ENCODE measurements at places on chromosomes 11 and 22.

DNA sequence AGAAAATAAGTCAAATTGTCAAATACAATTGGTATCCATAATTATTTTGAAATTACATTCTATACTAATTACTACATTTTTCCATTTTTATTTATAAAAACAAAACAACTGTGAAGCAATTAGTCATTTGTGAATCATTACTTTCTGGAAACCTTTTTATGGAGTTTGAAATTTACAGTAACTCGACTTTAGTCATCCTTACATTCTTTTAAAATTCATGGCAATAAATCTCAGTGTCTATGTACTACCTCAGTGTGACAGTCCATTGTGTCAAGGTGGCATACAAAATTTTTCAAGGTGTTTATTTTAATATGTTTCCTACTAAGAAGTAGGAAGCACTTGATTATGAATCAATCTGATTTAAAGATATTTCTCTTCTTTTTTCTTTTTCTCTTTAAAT lies 1949.4 kb upstream of the RAG2 start:
- DNase-seq, result no peak

GRCh38 chr22:26295563-26296126 lies 126.4 kb downstream of the SEZ6L start:
- no peak for DNase-seq

GRCh38 chr11:28834877-28835276 lies 726.7 kb downstream of the METTL15 start:
- DNase-seq, result peak; percentile 66

- DNase-seq, result no peak
Measured at GRCh38 chr11:33742249-33742851, 6.1 kb upstream of the CD59 start.

DNA sequence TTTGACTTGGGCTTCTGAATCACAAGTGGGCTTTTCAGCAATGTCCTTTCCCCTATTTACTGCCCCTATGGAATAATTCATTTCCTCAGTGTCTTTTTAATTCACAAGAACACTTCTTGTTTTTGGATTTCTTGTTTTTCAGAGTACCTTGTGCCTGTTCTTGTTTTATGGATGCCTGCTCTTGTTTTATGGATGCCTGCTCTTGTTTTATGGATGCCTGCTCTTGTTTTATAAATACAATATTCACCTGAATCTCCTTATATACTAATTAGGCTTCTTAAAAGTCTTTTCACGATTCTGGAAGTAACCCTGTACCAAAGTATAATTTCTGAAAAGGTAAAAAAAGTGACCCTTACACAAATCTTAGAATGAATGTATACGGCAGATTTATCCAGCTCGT lies 32.8 kb downstream of the CACNA1I start:
- DNase-seq, result no peak

DNA sequence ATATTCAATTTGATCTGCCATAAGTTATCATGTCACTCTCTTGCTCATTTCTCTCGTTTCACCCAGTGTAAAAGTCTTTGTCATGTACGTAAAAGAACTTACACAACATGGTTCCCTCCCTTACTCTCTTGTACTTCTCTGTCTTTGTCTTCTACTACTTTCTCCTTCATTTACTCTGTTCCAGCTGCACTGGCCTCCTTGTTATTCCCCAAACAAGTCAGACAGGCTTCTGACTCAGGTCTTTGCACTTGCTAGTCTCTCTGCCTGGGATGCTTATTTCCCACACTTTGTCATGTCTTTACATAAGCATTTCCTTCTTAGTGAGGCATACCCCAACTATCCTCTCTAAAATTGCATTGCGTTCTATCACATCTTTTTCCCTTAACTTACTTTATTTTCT lies 117.3 kb downstream of the CYP2R1 start:
- no peak for DNase-seq

DNA sequence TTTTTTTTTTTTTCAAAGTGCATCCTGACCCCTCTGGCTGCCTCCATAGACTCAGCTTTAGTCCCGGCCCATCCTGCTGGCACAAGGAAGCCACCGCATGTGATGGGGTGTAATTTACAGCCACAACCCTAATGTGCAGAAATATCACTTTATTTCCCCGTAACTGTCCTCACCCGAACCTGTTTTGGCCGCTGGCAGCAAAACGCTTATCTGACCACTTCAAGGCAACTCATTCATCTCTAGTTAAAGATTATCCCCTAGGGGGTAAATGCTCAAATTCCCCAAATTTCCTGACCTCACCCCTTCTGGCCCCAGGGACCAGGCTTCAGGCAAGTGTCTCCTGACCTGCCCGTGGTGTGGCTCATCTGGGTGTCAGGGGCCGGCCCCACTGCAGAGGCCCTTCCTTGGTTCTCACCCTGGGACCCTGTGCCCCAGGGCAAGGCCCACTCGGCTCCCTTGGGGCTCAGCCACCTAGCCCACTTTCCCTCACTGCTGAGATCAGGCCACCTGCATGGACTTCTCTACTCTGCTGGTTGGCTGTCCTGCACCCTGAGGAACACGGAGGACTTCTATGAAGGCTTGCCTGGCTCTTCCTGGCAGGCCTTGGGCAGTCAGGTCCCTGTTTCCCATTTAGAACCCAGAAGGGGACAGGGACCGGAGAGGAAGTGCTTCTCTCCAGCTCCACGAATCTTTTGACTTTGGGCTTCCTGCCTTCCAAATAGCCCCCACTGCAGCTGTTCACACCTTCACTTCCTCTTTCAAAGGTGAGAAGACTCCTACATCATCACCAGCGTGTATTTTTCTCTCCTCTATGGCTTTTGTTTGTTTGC lies 53.3 kb downstream of the WNT11 start:
- DNase-seq, result no peak

DNA sequence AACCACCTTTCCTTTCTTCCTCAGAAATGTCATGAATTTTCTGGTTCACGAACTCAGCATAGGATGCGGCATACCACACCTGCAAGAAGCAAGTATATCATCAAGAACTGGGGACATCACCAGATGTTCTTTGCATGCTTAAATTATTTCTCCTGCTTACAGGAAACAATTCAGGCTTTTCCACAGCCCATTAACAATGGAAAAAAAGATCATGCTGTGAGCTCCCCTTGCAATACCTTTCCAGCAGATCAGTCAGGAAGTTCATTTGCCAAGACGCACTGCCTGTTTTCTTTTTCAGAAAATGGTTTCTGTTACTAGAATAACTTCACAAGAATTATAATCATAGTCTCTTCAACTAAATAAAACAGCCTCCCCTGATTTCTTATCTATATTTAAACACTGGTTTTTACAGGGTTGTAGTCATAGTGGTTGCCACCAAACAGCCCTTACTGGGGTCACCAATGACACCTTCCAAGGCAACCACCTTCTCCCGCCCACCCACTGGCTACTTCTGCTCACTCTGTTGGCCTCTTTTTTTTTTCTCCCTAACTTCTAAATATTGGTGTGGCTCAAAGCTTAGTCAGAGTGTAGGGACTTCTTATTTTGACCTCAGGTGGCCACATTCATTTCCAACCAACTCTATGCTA lies 42.3 kb upstream of the NFRKB start:
- no peak for DNase-seq

GRCh38 chr22:27480487-27480886 lies 321.1 kb downstream of the MN1 start:
- DNase-seq, result no peak

GRCh38 chr11:11415901-11416300 lies 62.9 kb upstream of the CSNK2A3 start:
- DNase-seq, result no peak

DNA sequence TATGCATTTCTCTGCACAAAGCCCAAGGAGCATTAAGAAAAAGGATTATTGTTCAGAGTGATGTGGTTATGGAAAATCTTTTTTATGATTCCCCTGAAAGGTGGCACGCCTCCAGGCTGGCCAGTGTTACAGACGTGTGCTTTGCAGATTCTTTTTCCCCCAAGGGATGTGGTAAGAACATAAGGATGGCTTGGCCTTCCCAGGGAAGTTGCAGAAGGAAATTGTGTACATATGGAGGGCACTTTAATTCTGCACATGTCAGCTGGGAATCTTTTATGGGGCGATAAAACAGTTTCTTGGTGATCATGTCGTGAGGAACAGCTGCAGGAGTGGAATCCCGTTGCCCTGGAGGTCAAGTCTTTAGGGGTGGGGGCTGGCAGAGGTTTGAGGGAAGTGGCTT lies 9.7 kb downstream of the SMARCB1 start:
- DNase-seq, result no peak

GRCh38 chr11:105574974-105575373 lies 34.9 kb upstream of the GRIA4 start:
- DNase-seq, result no peak

DNA sequence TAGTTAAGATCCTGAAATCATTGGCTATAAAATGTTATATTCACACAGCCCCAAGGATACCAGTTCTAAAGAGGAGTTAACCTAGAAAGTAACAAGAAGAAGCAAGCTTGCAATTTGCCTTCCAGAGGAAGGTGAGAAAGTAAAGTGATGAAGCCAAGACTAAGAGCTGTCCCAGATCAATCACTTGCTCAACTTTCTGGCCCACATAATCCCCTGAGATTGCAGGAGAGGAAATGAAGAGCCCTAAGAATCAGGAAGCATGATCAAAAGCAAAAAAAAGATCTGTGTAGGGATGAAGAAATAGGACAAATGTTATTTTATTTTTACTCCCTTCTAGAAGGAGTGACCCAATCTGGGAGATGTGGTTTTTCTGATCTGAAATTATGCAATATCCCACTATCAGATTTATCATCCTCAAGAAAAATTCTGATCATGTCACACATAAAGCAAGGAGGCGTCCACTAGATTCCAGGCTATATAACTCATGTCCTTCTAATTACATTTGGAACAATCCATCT lies 180.3 kb upstream of the GUCY1A2 start:
- no peak for DNase-seq

DNA sequence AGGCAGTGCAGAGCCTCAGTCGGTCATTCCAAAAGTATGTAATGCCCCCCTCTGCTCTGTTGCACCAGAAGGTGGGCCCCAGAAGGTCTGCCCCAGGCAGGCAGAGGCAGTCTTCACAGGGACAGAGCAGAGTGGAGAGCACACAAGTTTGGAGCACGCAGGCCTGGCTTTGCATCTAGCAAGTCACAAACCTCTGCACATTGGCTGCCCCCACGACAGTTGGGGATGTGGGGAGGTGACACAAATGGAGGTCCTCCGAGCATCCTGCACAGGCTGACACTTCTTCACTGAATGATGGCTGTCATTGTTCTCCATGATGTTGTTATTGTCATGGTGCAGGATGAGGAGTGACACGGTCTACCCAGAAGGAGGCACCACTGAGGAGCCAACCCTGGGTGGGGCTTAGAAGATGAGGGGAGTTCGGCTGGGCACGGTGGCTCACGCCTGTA lies 11.9 kb downstream of the TOM1 start:
- DNase-seq, result no peak

- no peak for DNase-seq
Measured at GRCh38 chr22:30262917-30263741, 3.5 kb downstream of the OSM start.

DNA sequence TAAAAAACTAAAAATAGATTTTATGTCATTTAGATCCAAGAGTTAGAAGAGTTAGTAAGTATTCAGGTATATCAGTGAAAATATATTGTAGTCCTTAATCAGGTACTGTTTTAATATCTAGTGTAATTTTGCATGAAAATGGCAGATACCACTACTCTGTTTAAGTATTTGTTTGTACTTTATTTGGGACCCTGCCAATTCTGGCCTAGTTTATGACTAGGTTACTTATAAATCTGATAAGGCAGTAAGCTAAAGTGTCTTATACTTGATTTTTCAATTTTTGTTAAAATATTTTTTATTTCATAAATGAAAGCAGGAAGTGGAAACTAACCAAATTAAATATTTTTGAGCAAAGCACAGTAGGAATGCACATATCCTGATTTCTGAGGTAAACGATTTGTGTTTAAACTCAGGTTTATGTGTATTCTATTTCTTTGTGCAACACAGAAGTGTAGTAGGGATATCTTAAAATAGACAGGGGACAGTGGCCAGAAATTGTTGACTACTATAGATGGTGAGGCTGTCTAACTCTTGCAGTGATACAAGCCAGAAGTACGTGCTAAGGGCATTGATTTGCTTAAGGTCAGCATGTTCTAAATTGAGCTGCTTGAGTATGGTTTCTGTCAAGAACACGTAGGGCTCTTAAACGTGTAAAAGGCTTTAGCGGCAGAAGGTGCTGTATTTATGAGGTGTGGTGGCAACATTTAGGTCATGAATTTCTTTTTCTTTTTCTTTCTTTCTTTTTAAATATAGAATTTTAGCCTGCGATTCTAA lies 34.0 kb downstream of the HIPK3 start:
- DNase-seq, result no peak

DNA sequence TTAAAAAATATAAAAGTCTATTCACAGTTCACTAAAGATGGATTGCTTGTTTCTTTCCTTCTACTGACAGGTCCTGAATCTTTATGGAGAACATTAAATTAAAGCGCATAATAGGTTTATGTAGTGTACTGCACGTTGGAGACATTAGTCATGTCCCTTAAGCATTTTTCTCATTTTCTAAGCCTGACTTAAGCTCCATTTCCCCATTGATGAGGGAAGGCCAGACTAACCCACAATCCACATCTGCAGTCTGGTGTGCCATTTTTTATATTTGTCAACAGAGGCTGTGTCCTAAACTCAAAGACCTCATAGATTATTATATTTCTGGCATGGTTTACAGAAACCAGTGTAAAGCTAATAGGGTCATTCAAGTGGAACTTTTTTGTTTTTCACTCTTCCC lies 39.9 kb downstream of the CADM1 start:
- DNase-seq, result no peak

DNA sequence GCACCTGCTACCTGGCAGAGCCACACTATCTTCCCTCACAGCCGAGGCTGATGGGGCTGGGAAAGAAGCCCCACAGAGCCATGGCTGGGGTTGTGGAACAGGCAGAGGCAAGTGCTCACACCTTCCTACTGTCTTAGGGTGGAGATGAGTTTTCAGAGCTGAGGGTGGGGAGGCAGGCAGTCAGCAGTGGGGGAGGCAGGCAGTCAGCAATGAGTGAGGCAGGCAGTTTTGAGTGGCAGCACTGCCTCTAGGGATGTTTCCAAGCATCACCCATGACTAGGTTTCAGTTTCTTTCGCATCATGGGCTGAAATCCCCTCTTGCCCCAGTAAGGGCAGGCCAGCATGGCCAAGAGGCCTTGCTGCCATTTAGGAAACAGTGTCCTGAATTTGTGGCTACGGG lies 41.6 kb upstream of the NTM start:
- no peak for DNase-seq

DNA sequence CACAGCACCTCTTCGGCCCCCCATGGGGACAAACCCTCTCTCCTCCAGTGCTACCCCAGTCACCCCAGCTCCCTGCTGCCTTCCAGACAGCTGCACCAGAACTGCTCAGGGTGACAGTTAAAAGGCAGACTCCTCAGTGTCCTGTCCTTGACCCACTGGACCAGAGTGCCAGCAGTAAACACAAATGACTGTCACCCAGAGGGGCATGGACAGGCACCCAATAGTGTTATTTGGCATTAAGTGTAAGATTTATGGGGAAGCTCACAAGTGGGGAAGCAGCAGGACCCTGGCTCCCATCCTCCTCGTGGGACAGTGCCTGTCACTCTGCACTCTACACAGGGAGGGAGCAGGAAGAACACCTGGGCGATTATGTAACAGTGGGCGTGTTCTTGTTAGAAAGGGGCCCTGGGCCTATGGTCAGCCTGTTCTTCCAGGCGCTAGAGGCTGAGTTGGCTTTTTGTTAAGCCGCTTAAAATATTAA lies 5.0 kb downstream of the RPS19BP1 start:
- DNase-seq, result no peak

GRCh38 chr11:64291262-64291751 lies at the start of gene KCNK4:
Gene KCNK4 (plus strand): TSS chr11:64291302. CDS start chr11:64293019, 1,717 bp downstream.
- no peak for DNase-seq

GRCh38 chr11:2462986-2463765 lies 18.4 kb downstream of the KCNQ1 start:
- no peak for DNase-seq
